ENCODE measurements at places on chromosomes 6 and 20.

GRCh38 chr20:366041-366718 lies 14.4 kb upstream of the TRIB3 start:
- no peak for DNase-seq

GRCh38 chr20:57040466-57040865 lies 226.0 kb downstream of the BMP7 start:
- no peak for DNase-seq

GRCh38 chr6:162379757-162380409 lies 347.7 kb downstream of the PRKN start:
- DNase-seq: no peak

DNA sequence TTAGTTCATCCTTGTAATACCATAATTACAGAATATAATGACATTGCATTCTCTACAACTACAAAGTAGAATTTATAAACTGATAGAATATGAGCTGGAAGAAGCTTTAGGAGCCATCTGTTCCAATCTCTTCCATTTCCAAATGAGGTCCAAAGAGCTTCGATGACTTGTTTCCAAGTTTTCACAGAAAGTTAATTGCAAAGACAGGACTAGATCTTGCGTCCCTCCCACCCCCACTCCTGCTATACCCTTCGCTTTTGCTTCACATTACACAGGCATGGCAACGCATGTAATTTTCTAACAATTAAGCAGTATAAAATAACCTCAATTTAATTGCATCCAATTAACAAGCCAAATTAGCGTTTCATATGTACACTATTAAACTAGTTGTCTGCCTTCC lies 7.0 kb downstream of the HIVEP2 start:
- peak; percentile 4 for DNase-seq

DNA sequence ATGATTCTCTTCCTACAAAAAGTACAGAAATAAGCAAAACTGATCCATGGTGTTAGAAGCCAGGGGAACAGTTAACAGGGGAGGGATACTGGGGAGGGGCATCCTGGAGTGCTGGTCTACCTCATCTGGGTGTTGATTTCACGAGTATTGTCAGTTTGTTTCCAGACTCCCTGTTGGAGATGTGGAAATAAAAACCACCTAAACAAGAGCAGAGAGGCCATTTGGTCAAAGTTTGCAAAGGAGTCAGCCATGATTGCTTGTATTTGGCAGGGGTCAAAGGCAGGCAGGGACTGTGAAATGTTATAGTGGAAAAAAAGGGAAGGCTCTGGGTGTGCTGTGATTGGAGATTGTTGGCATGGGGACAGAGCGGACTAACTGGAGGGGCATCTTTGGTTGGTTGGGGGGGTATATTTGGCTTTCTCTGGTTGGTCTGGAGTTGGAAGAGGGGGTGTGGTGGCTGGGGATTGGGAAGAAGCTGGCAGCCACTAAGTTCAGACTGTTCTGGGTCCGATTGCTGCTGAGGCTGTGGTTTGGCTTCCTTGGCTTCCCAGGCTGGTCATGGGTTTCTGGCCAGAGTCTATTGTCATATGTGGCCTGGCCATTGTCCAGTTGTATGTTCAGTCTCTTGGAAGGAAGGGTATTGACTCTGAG lies 14.9 kb upstream of the PANK2 start:
- no peak for DNase-seq

GRCh38 chr20:62536871-62537401 lies 61.1 kb upstream of the GATA5 start:
- DNase-seq: no peak

GRCh38 chr6:86609549-86610388 lies 327.6 kb upstream of the HTR1E start:
- no peak for DNase-seq

GRCh38 chr6:3299221-3299620 lies 40.5 kb downstream of the PSMG4 start:
- DNase-seq: no peak

GRCh38 chr6:6546318-6547109 lies 42.0 kb upstream of the LY86 start:
- peak; percentile 74 for DNase-seq

DNA sequence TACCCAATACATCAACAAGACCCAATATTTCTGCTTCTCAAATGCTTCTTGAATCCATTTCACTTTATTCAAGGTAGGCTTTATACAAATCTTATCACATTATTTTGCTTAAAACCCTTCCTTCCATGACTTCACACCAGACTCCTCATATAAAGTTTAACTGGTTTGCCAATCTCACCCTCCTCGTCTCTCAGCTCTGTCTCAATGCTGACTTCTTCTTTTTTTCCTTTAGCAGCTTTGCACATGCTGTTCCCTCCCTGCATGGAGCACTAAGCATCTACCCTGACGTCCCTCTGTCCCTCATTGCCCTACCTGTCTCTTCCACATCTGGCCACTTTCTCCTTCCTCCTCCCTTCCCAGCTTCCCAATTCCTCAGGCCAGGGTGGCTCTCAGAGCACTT lies 31.4 kb downstream of the KCNK17 start:
- no peak for DNase-seq

- no peak for DNase-seq
These were observed 11.3 kb upstream of the SERPINB1 start for GRCh38 chr6:2852921-2853322.

GRCh38 chr6:3162565-3163247 lies 5.4 kb upstream of the TUBB2A start:
- peak; percentile 32 for DNase-seq

- DNase-seq: no peak
These were observed 21.8 kb upstream of the AMD1 start for GRCh38 chr6:110852773-110853172.

- no peak for DNase-seq
These were observed 10.8 kb downstream of the HECA start for GRCh38 chr6:139145661-139146060.

DNA sequence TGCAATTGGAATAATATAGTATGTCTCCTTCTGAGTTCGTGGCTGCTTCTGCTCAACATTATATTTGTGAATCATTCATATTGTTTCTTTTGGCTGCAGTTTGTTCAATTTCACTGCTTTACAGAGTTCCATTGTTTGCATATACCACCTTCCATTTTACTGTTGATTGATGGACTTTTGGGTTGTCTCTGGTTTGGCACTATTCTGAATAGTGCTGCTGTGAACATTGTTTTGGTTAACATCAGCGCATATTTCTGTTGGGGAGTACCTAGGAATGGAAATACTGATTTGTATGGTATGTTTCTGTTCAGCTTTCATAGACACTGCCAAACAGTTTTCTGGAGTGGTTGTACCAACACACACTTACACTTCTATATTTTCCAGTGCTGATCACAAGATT lies 46.9 kb downstream of the UST start:
- DNase-seq: no peak

GRCh38 chr6:17940151-17940792 lies 47.2 kb downstream of the KIF13A start:
- DNase-seq: no peak

DNA sequence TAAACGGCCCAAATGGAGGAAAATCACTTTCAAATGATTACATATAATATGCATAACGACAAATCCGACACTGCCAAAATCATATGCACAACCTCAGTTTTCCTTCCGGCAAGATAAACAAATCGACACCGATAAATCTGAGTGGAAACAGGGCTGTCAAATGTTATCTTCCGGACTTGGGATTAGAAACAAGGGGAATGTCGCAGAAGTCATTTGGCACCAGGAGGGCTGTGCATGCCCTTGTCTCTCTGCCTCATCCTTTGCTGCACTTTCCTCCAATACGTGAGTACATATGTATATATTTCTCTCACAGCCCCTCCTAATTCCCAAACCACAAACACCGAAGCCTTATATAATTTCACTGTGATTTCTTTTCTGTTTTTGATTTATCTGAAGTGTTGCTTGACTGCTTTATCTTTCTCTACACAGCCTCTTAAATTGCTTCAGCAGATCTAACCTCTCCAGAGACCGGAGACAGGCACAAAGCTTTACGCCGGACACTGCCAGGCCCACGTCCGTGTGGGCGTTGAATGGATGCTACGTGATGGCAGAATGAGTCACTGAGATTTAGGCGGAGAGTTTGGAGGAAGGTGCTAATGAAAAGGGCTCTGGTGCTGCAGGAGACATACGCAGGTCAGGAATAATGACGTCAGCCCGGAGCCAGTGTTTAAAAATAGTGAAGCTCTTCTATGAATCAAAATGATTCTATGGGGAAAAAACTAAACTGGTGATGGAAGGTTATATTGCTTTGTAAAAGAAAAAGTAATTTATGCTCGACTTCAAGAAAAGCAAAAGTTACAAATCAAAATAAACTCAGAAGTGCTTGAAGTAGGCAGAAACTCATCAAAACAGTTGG lies 21.0 kb upstream of the PRELID3B start:
- peak; percentile 27 for DNase-seq

DNA sequence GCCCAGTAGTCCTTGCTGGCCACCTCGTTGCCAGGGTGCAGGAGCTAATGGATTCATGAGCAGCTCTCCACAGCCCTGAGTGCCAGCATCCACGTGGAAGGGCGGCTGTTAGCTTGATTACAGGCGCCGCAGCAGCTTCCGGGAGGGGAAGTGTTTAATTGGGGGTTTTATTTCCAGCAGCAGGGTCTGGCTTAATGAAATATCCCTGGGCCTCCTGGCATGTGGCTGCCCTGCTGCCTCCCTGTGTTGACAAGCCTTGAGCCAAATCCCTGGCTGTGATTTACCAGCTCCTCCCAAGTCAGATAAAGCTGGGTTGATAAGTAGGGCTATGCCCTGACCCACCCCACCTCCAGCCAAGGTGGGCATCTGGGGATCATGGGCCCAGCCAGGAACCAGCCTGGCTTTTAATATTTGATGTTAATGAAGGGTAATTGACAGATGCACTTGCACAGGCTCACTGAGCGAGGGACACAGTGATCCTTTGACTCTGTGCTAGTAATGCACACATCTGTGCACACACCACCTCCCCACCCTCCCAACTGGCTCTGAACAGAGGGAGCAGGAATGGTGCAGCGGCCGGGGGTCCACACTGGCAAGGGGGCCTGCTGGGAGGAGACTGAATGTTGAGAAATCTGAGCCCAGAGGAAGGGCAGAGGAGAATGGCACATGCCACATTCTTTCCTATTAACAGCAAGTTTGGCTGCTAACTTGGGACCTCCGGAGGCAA lies 13.6 kb downstream of the GLP1R start:
- DNase-seq: no peak

DNA sequence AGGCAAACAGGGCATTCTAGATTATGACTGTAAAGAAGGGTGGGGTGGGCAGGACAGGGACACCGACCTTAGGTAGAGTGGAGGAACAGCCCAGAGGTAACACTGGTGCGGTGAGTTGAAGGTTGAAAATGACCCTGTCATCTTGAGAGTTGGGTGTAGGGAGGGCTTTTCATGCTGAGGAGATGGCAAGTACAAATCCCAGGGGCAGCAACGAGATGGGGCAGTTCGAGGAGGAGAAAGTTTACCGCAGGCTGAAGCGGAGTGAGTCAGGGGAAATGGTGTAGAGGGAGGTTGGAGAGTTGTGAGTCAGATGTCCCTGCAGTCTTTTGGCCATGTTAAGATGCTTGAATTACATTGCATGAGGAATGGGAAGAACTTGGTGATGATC lies 101.1 kb downstream of the HIVEP1 start:
- no peak for DNase-seq

DNA sequence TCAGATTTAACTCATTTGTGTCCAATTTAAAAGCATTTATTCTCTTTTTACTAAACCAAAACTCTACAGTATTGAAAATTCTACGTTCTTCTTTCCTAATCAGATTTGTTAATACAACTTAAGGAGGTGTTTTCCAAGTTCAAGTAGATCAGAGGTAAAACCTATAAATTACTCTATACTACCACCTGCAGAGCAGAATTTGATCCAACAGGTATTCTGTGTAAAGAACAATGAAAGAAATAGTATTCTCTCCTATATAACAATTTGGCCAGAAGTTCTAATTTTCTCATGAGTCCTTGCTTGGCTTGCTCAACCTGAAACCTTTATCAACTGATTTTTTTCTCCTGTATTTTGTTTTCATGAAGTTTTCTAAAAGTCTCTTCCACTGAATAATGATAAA lies 28.5 kb upstream of the DST start:
- no peak for DNase-seq

GRCh38 chr6:43627008-43627825 lies 1.8 kb downstream of the GTPBP2 start:
- DNase-seq: no peak

GRCh38 chr20:33992145-33992922 lies 1.4 kb upstream of the RALY start:
- no peak for DNase-seq

DNA sequence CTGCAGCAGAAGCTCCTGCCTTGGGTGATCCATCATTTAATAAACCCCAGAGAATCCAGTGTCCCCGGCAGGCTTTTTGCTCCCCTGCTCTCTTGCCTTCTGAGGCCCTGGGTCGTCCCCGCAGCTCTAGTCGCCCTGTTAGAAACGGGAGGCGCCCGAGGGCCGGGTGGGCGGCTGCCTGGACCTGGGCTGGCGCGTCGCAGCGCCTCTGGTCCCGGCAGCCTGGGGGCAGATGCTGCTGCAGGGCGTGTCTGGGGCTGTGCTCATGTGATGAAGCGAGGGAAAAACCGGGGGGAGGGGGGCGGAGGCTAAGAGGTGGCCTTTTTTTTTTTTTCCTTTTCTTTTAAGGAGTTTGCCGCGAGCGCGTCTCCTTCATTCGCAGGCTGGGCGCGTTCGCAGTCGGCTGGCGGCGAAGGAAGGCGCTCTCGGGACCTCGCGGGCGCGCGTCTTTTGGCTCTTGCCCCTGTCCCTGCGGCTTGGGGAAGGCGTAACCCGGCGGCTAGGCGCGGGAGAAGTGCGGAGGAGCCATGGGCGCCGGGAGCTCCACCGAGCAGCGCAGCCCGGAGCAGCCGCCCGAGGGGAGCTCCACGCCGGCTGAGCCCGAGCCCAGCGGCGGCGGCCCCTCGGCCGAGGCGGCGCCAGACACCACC lies 394 bp downstream of the AKAP12 start:
- DNase-seq: peak; percentile 51

GRCh38 chr6:33763483-33763882 lies 16.8 kb upstream of the IP6K3 start:
- DNase-seq: no peak

DNA sequence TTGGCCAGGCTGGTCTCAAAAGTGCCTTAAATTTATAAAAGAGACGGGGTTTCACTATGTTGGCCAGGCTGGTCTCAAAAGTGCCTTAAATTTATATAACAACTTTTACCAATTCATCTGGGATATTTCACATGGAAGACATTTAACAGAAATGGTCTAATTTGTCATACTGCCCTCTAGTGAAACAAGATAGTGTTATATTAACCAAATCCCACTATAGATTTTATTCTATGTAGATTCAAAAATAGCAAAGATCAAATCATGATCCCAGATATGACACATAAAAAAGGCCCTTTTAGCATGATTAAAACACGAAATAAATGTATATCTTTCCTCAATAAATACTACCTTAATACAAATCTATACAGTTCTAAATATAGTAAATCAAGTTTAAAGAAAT lies 102.8 kb upstream of the TFAP2D start:
- no peak for DNase-seq

GRCh38 chr6:104608101-104608500 lies 251.6 kb downstream of the HACE1 start:
- no peak for DNase-seq

- no peak for DNase-seq
These were observed 43.0 kb upstream of the ZBP1 start for GRCh38 chr20:57663241-57663640.
